CD4-positive, alpha-beta T cell (primary cell): ENCODE measurements at places on chromosomes 12 and 14. TPM values are rescaled to one million over a fixed set of nuclear protein-coding genes. Genes with fewer than 3 reads are reported as not detected.

CCDC91 gene
- total RNA-seq: 52.9 TPM

TSFM gene
- total RNA-seq: 25.8 TPM

ST8SIA1 gene
- 5.6 TPM for total RNA-seq

GAS2L3 gene
- 0.27 TPM for total RNA-seq

- DNase-seq: no peak
- H3K4me1 ChIP-seq: no peaks in the 10 kb centered on the region
- no peaks in the 10 kb centered on the region for H3K27me3 ChIP-seq
- H3K36me3 ChIP-seq: no peaks in the 10 kb centered on the region
- no peak overlapping the region for H3K4me3 ChIP-seq
Measured at GRCh38 chr12:44358636-44359035, 517.5 kb downstream of the NELL2 start.

GRCh38 chr14:97723351-97723750 lies 926.2 kb downstream of the VRK1 start:
- H3K4me3 ChIP-seq: no peak overlapping the region
- peaks cover 62% of the 10 kb centered on the region for H3K4me1 ChIP-seq
- DNase-seq: no peak
- no peak overlapping the region for H3K27ac ChIP-seq

GRCh38 chr12:49288412-49288853 lies 6.5 kb upstream of the PRPH start:
- peak; percentile 62 for DNase-seq
- no peak overlapping the region for H3K27ac ChIP-seq
- no peaks in the 10 kb centered on the region for H3K4me1 ChIP-seq
- no peak overlapping the region for H3K4me3 ChIP-seq
- H3K36me3 ChIP-seq: no peaks in the 10 kb centered on the region
- peaks cover 23% of the 10 kb centered on the region for H3K27me3 ChIP-seq

DNA sequence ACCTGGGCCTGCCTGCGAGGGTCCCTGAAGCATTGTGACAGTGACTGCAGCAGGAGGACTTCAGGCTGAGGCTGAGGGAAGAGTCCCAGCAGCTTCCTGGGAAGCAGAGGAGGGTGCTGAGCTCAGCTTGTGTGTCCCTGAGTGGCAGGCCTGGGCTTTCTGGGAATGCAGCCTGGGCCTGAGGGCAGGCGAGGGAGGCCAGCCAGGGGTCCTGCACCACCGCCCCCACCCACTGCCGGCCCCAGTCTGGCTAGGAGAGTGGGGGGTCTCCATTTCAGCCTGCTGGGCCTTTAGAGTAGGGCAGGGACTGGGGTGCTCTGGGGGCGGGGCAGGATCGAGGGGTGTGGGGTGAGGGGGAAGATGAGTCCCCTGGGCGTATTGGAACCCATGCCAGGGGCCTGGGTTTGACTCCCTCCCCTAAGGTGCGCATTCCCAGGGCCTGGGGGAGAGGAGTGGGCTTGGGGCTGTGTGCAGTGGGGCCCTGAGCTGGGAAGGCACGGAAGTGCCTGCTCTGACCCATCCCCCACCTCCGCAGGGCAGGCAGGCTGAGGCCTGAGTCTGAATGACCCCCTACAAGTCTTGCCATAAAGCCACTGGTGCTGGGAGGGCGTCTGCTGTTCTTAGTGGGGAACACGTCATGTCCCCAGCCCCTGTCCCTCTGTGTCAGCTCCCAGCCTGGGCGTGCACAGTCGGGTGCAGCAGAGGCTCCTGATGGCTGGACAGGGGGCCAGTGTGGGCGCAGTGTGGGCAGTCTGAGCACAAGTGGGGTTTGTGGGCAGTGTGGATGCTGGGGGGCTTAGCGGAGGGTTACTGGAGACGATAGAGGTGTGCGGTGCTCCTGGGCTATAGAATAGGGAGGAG lies 46.4 kb downstream of the KRT80 start:
- H3K36me3 ChIP-seq: no peaks in the 10 kb centered on the region
- no peak for DNase-seq
- H3K27me3 ChIP-seq: no peaks in the 10 kb centered on the region
- H3K4me3 ChIP-seq: no peak overlapping the region

DNA sequence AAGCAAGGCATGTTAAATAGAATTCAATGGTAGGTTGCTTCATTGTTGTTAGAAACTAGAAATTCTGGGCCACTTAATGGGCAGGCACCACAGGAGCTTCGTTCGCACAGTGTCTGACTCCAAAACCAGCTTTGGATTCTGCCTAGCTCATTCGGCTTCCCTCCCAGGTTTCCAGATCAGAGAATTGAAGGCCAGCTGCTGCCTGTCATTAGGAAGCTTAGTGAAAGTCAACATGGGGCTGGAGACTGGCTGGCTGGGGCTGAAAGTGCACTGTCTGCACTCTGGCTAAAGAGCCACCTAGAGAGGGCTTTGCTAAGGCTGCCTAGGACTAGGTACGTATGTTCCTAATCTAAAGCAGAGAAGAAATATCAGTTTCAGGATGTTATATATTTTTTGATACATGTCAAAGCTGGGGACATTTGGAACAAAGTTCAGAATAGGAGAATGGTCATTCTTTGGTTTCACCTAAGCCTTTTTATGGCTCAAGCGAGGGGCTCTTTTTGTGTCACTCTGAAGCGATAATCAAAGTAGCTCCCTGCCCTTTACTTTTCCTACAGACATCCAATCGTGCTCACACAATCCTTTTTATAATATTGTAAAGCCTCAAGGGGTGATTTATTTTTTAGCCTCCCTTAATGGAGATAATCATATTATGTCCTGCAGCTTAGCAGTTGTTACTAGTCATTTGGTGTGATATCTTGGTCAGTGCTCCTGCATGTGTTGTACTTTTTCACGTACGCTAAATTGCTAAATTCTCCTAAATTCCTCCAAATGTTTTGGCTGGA lies 238.5 kb upstream of the NAV3 start:
- H3K27ac ChIP-seq: no peak overlapping the region
- no peaks in the 10 kb centered on the region for H3K4me1 ChIP-seq
- H3K36me3 ChIP-seq: no peaks in the 10 kb centered on the region
- H3K27me3 ChIP-seq: no peaks in the 10 kb centered on the region
- no peak overlapping the region for H3K4me3 ChIP-seq

- no peak overlapping the region for H3K27ac ChIP-seq
- H3K36me3 ChIP-seq: no peaks in the 10 kb centered on the region
- no peaks in the 10 kb centered on the region for H3K4me1 ChIP-seq
- H3K4me3 ChIP-seq: no peak overlapping the region
- DNase-seq: no peak
- H3K27me3 ChIP-seq: no peaks in the 10 kb centered on the region
Measured at GRCh38 chr12:66786531-66787308, 107.8 kb upstream of the GRIP1 start.

DNA sequence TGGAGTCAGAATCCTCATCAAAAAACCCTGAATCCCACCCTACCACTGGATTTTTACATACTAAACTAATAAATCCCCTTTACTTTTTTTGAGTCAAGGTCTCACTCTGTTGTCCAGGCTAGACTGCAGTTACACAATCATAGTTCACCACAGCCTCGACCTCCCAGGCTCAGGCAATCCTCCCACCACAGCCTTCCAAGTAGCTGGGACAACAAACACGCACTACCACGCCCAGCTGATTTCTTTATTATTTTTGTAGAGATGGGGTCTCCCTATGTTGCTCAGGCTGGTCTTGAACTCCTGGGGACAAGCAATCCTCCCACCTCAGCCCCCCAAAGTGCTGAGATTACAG lies 24.3 kb downstream of the SPTSSA start:
- DNase-seq: no peak
- H3K27me3 ChIP-seq: no peaks in the 10 kb centered on the region
- no peaks in the 10 kb centered on the region for H3K36me3 ChIP-seq
- H3K4me1 ChIP-seq: no peaks in the 10 kb centered on the region
- H3K4me3 ChIP-seq: no peak overlapping the region

GRCh38 chr12:104964856-104965205 lies 6.7 kb upstream of the SLC41A2 start:
- no peaks in the 10 kb centered on the region for H3K27me3 ChIP-seq
- H3K36me3 ChIP-seq: no peaks in the 10 kb centered on the region
- no peak overlapping the region for H3K4me3 ChIP-seq
- DNase-seq: no peak
- no peaks in the 10 kb centered on the region for H3K4me1 ChIP-seq
